ENCODE measurements at places on chromosomes 7 and 10.

- DNase-seq: no peak
These were observed 402.5 kb downstream of the RPS24 start for GRCh38 chr10:78436222-78436573.

DNA sequence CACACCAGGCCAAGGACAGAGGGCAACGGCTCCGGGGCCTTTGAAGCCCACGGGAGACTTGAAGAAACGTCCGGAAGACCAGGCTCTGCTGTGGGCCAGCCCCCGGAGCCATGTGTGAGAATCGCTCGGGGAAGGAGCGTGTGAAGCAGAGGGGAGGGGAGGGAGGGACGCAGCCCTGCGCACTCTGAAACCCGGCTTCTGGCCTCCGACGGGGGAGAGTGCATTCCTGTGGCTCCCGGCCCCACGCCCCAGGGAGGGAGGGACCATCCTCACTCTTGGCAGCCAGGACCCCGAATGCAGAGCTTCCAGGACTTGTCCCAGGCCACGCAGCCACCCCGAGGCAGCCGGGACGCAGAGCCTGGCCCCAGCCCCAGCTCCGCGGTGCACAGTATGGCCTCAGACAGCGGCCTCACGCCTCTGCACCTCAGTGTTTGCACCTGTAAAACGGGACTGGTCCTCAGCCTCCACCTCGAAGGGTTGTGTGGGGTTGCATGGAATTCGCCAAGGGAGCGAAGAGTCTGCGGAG lies 67.4 kb downstream of the PDGFA start:
- DNase-seq: no peak

GRCh38 chr10:109914966-109915365 lies 8.3 kb downstream of the XPNPEP1 start:
- no peak for DNase-seq

- no peak for DNase-seq
These were observed 518.9 kb upstream of the CELF2 start for GRCh38 chr10:10498781-10499180.

- no peak for DNase-seq
These were observed 44.3 kb downstream of the PLCE1 start for GRCh38 chr10:94038024-94038423.

- no peak for DNase-seq
These were observed 40.3 kb downstream of the CCDC71L start for GRCh38 chr7:106620676-106621075.

DNA sequence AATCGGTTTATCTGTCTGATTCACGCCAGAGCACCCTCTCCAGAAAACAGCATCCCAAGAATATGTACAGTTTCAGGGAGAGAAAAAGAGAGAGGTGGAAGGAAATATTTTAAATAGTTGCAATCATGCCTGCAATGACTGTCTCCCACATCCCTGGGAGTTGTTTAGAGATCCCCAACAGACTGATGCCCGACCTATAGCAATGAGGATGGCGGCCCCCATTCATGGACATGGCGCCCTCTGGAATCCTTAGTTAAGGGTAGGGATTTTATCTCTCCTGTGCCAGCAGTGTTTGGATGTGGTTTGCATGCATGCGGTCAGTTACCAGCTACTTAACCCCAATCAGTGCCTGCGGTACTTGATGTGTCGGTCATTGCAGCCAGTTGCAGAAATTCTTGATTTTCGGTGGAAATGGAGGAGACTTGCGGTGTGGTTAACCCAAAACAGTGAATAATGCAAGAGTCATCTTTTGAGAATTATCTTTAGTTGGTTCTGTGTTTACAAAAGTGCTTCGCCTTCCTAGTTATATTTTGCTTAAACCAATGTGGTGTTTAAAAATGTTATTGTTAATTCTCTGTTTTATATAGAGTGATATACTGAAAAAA lies 186.0 kb upstream of the TCF7L2 start:
- no peak for DNase-seq

GRCh38 chr7:15581352-15581951 lies 19.6 kb upstream of the AGMO start:
- no peak for DNase-seq

- DNase-seq: no peak
These were observed 21.9 kb upstream of the ELN start for GRCh38 chr7:74006032-74006431.

DNA sequence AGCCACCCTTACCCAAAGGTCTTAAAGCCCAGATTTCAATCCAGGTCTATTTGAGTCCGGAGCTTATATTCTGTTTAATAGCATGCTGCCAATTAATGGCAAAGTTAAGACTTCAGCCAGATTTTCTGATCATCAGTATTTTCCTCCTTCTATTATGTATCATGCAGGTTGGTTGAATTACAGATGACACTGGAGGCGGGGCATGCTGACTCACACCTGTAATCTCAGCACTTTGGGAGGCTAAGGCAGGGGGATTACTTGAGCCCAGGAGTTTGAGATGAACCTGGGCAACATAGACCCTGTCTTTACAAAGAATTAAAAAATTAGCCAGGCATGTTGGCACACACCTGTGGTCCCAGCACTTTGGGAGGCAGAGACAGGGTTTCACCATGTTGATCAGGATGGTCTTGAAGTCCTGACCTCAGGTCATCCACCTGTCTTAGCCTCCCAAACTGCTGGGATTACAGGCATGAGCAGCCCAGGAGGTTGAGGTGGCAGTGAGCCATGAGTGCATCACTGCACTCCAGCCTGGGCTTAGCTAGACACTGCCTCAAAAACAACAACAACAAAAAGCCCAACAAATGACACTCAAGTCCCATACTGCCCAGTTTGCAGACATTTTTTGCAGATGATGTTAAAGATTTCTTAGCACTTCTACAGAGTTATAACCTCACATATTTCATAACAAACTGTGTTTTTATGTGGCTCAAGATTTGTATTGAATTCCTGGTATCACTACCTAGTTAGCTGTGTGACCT lies 62.5 kb downstream of the MCU start:
- no peak for DNase-seq

DNA sequence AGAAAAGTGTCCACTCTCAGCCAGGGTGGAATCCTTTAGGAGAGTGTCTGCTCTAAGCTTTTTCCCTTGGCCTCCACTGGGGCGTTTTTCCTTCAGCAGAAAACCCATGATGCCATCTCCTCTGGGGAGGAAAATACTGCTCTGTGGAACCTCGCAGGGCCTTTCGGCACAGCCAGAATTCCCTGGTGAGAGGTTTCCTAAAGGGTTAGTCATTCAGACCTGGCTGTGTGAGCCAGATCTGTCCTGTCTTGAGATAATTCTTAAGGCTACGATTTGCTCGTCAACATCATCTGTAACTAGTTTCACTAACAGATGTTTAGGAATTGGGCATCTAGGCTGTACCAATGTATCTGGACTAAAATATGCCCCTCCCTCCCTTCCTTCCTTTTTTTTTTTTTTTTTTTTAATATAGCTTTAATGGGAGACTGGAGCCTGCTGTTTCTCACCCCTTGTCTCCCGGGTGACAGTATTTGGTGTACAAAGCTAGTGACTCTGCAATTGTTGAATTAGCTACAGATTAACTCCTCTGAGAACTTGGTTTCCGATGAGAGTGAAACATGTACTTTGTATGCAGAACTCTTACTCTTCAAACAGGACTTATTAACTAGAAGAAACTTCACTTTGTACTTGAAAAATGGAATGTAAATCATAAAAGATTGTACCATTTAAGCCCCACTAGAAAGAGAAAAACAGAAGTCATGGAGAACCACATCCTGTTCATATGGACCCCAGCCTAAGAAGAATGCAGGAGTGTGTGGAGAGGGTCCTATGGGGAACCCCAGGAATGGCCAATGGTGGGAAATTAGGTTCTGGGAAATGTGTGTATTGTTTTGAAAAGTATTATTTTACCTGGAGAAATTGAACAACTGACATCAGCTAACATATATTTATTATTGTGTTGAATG lies 230.9 kb downstream of the CAMK1D start:
- DNase-seq: no peak

DNA sequence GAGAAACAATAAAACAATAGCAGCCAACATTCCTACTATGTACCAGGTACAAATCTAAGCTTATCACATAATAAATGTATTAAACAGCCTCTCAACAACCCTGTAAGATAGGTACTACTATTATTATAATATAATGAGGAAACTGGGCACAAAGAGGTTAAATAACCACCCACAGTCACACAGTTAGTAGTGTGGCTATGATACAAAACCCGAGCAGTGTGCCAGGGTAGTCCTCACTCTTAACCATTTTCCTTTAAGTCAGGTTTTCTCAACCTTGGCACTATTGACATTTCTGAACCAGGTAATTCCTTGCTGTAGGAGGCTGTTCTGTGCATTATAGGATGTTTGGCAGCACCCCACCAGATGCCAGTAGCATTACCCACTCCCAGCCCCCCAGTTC lies 48.8 kb downstream of the DNAJC1 start:
- DNase-seq: no peak

GRCh38 chr7:12017046-12017445 lies 185.0 kb upstream of the THSD7A start:
- no peak for DNase-seq

DNA sequence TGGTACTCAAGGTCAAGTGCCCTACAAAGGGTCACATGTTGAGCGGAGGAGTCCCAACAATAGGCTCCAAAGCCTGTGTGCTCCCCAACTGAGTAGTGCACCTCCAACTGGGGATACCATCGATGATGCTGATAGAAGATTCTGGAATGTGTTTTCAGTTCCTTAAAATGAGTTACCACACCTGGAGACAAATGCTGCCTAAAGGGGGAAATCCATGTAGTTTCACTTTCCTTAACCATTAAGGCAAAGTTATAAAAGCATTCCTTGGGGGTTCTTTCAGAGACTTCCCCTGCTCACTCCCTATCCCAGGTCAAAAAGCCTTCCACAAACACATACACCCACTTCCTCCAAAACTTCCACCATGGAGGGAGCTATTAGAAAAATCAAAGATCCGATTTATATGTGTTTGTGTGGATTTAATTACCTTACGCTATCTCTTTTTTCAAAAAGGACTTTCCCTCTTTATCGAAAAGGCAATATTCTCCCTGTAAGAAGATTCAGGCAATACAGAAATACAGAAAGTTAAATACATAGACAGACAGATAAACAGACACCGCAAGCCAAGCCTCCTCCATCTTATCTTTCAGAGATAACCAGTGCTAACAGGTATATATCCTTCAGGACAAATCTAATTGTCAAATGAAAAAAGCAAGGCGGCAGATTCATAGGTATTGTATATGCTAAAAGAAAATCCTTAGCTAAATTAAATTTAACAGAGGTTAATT lies 135.9 kb upstream of the ASAH2 start:
- no peak for DNase-seq

- no peak for DNase-seq
These were observed 161.5 kb downstream of the CREB5 start for GRCh38 chr7:28573651-28574301.

GRCh38 chr7:46034056-46034768 lies 113.1 kb upstream of the IGFBP3 start:
- no peak for DNase-seq

DNA sequence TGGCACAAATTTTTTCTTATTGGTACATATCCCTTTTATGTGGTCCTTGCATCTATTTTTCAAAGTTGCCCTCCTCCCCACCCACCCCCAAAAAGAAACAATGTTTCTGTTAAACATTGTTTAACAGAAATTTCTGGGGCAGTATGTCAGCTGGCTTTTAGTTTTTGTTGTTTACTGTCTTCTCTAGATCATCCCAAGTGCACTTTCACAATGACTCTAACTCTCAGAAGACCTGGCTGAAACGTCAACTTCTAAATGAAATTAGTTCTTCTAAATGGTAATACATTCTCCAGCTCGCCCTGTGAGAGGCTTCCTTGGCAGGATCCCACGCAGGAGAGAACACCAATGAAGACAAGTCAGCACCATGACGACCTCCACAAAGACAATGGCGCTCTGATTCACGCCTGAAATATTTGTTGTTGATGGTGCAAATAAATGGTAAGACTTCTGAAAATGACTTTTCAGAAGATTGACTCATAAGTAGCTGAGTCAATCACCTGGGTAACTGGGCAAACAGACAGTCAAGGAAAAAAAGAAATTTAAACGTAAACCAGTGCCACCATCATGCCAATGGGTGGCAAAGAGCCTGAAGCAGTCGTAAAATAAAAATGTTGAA lies 293.7 kb downstream of the FZD1 start:
- DNase-seq: no peak

GRCh38 chr10:63702092-63702491 lies 180.9 kb downstream of the REEP3 start:
- DNase-seq: no peak

- peak; percentile 95 for DNase-seq
These were observed 169.3 kb downstream of the SH3PXD2A start for GRCh38 chr10:103685880-103686669.

- DNase-seq: peak; percentile 30
These were observed 22.6 kb upstream of the VDAC2 start for GRCh38 chr10:75187961-75188426.

- peak; percentile 87 for DNase-seq
These were observed 17.6 kb downstream of the SLC35B4 start for GRCh38 chr7:134298902-134299683.

- no peak for DNase-seq
These were observed 327.3 kb downstream of the HTR7 start for GRCh38 chr10:90530521-90530920.

DNA sequence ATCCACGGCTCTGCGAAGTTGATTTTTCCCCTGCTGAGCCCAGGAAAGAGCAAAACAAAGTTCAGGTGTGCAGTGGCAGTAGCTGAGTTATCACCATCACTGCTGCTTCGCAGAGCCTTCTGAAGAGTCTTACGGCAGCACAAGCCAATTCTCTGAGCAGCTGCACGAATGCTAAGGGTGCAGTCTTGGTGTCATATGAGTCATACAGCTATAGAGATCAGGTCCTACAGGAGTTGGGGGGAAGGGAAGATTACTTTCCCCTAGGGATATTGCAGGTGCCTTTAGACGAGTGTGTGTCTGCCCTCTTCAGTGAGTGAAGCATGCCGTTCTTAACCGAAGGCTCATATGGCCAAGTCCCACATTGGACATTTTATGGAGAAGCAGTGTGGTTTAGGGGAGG lies 227.8 kb downstream of the CELF2 start:
- no peak for DNase-seq

DNA sequence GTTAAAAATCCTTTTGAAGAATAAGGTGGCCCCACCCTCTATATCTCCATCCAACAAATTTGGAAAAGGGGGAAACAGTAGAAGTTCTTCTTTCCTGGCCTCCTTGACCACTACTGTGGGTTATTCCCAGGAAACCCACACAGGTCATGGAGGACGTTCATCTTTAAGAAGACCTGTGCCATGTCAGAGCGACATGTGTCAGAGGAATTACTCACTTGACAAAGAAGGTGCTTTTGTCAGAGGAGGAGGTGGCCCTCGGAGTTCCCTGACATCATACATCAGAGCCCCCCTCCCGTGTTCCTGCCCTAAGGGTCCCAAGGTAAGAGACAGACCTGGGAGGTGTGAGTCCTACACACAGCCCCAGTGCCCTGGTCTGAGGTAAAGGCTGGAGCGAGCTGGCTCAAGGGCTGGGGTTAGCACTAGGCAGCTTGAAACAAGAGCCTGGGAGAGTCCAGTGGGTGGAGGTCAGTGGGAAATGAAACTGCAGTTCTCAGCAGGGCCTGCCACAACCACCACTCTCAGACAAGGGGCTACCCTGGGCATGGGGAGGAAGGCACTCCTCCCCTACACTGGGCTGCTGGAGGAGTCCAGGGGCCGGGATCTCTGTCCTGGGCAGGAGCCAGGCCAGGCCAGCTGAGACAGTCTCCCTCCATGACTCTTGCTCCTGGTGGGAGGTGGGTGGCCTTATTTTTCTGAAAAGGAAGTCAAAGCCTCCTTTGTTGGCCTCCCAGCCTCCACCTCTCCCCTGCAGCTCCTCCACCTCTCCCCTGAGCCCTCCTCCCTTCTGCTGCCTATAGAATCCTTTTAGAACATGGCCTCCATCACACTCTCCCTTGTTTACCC lies 21.8 kb upstream of the ZMIZ1 start:
- peak; percentile 34 for DNase-seq

GRCh38 chr7:24341691-24342413 lies 57.9 kb downstream of the NPY start:
- DNase-seq: no peak

- DNase-seq: no peak
These were observed 85.4 kb downstream of the ATXN7L1 start for GRCh38 chr7:105790996-105791395.
